ENCODE measurements at places on chromosomes 7 and 10. TPM values are rescaled to one million over a fixed set of nuclear protein-coding genes. Genes with fewer than 3 reads are reported as not detected.
A peak's percentile ranks its signal among the peaks of the same experiment; 100 is the strongest.

- no peak overlapping the region for H3K4me3 ChIP-seq
- no peak for DNase-seq
- H3K36me3 ChIP-seq = no peaks in the 10 kb centered on the region
- no peak overlapping the region for H3K27ac ChIP-seq
- no peaks in the 10 kb centered on the region for H3K27me3 ChIP-seq
Observed at GRCh38 chr7:33101906-33102305, 7.3 kb downstream of the RP9 start.

DNA sequence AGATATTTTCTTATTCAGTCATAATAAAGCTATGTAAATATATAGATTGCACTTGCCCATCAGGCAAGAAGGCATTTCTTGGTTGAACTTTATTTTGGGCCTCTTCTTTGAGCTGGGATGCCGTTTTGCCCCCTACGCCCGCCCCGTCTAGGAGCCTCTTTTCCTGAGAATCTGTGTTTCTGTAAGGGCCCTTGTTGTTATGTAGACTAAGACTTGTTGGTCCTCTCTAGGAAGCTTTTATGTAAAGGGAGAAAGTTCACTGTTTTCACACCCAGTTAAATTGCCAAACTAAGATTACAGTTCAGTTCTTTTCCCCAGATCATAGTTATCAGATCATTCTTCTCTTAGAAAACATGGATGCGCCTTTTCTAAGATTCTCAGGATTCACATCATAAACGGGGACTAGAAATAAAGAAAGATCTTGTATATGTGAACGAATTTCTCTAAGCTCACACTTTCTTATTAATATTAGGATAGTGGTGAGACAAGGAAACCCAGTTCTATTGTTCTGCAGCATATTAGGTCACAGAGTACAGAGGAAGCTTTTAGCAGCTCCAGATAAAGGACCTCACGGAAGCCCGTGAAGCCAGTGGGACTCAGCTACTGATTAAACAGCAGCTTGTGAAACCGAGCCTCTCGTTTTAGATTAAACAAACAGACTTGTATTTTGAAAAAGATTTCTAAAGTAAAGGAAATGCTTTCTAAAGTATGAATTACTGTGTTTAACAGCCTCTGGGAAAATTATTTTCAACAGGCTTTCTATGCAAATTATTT is 3.8 kb downstream of the LMTK2 start:
- H3K4me1 ChIP-seq = peaks cover 56% of the 10 kb centered on the region
- no peak overlapping the region for H3K27ac ChIP-seq
- no peak overlapping the region for H3K4me3 ChIP-seq
- no peaks in the 10 kb centered on the region for H3K27me3 ChIP-seq
- no peaks in the 10 kb centered on the region for H3K36me3 ChIP-seq
- DNase-seq = no peak

Gene GNGT1
- total RNA-seq = not detected

DNA sequence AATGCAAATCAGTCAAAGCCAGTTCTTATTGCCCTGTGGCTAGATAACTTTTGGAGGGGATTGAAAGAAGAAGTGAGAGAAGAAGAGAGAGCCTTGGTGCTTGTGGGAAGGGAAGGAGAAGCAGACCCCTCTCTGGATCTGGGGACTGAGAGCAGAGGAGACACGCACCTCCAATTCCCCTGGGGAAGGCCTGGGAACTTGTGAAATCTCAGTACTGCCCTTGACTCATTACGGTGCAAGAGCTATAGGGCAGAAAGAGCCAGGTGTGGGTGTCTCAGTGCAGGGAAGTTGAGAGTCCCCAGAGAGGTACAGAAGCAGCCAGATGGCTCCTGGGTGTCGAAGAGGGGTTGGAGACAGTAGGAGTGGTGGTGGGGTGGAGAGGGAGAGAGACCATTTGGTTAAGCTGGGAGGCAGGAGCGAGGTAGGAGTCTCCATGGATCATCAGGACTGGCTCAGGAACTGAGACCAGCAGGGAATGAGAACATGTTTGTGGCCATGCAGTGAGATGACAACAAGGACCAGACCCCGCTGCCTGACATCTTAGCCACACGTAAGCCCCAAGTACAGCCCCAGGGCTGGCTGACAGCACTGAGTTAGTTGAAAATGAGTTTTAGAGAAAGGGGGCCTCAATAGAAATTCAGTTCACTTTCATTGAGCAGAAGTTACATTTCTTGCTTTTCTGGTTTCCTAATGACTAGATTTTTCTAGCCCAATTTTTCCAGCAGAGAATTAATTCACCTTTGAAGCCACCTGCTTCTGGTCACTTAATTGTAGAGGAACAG is 238.2 kb downstream of the BUB3 start:
- H3K4me3 ChIP-seq = no peak overlapping the region
- H3K4me1 ChIP-seq = peaks cover 4% of the 10 kb centered on the region
- DNase-seq = no peak
- peaks cover 24% of the 10 kb centered on the region for H3K36me3 ChIP-seq
- H3K27me3 ChIP-seq = peaks cover 9% of the 10 kb centered on the region

- no peaks in the 10 kb centered on the region for H3K4me1 ChIP-seq
- H3K27me3 ChIP-seq = peaks cover 2% of the 10 kb centered on the region
- no peak for DNase-seq
- H3K27ac ChIP-seq = no peak overlapping the region
Observed at GRCh38 chr10:117674646-117675045, 132.1 kb downstream of the EMX2 start.

Gene SPDYE2
- total RNA-seq = 0.41 TPM

DNA sequence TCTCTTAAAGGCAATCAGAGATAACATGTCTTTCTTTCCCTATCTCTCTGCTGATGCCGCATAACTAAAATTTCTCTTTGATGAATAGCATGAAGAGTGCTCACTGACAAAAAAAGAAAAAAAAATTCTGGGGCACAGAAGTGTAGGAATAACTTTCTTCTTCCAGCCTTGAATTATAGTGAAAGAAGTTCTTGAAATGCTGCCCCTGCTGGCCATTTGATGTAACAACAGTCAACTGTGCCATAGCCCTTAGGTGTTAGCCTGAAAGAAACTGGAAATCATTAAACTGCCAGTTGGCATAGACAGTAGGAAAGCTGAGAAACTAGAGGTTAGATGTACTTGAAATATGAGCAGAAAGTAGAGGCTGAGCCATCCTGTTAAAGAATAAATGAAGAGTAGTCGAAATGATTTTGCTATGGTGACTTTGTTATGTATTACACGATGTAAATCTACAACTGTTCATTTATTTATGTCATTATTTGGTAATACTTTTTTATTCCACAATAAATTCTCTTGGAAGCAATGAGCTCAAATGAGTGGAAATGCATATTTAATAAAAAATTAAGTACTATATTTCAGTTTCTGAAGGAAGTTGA is 48.3 kb upstream of the FAM171A1 start:
- H3K36me3 ChIP-seq = no peaks in the 10 kb centered on the region
- H3K27me3 ChIP-seq = peaks cover 7% of the 10 kb centered on the region
- H3K4me1 ChIP-seq = no peaks in the 10 kb centered on the region
- no peak overlapping the region for H3K27ac ChIP-seq

DNA sequence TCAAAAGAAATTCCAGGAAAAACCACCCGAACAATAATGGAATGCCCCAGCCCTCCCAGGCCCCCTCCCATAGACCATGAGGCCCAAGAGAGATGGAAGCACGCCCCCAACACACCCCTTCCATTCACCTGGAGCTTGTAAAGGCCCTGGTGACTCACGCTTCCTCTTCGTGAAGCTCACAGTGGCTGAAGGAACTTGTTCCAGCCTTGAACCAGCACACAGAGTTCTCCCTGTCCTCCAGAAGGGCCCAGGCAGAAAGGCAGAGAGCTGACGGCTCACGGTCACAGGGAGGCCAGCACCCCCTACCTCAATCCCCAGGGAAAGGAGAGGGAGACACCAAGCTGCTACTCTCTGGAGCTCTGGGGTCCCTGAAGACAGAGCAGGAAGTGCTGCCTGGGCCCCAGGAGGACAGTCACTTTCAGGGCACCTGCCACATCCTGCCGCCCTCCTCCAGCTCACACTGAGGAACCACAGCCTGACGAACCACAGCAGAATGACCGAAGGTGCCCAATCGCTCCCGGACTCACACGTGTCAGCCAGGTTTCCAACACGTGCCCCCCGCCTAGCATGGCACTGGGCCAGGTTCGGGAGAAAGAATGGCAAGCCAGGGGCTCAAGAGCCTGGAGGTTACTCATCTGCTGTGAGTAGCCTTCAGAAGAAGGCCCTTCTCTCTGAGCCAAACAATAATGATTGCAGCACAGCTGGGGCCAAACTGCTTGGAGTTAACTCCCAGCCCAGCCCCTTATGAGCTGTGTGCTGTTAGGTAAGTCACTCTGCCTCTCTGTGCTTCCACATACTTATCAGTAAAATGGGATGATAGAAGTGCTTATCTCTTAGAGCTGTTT is 52.8 kb downstream of the DLG5 start:
- H3K4me3 ChIP-seq = no peak overlapping the region
- H3K4me1 ChIP-seq = peaks cover 23% of the 10 kb centered on the region
- peaks cover 7% of the 10 kb centered on the region for H3K27me3 ChIP-seq
- no peaks in the 10 kb centered on the region for H3K36me3 ChIP-seq
- no peak for DNase-seq

Gene SPDYE8
- not detected for total RNA-seq

- H3K27ac ChIP-seq = peak overlapping the region; percentile 41
- DNase-seq = peak; percentile 62
- H3K36me3 ChIP-seq = no peaks in the 10 kb centered on the region
- no peaks in the 10 kb centered on the region for H3K27me3 ChIP-seq
- peaks cover 28% of the 10 kb centered on the region for H3K4me1 ChIP-seq
- H3K4me3 ChIP-seq = peak overlapping the region; percentile 81
Observed at GRCh38 chr7:55574051-55574717, 1.9 kb upstream of the VOPP1 start.

Gene GPC2
- 39.0 TPM for total RNA-seq

GRCh38 chr10:58546722-58547445 is 34.2 kb downstream of the BICC1 start:
- DNase-seq = no peak
- no peaks in the 10 kb centered on the region for H3K36me3 ChIP-seq
- no peak overlapping the region for H3K27ac ChIP-seq
- H3K4me3 ChIP-seq = no peak overlapping the region
- peaks cover 2% of the 10 kb centered on the region for H3K27me3 ChIP-seq
- no peaks in the 10 kb centered on the region for H3K4me1 ChIP-seq

Gene RALA
- 44.9 TPM for total RNA-seq

Gene RHOBTB1
- total RNA-seq = 0.33 TPM

GRCh38 chr10:43173120-43173519 is 34.9 kb downstream of the CSGALNACT2 start:
- no peak overlapping the region for H3K4me3 ChIP-seq
- no peaks in the 10 kb centered on the region for H3K27me3 ChIP-seq
- DNase-seq = no peak
- peak overlapping the region; percentile 64 for H3K27ac ChIP-seq

Gene ADIRF
- not detected for total RNA-seq

DNA sequence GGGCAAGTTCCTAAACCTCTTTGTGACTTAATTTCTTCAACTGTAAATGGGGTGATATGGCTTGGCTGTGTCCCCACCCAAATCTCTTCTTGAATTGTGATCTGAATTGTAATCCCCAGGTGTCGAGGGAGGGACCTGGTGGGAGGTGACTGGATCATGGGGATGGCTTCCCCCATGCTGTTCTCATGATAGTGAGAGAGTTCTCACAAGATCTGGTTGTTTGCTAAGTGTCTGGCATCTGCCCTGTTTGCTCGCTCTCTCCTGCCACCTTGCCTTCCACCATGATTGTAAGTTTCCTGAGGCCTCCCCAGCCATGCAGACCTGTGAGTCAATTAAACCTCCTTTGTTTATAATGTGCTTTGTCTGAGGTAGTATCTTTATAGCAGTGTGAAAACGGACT is 177.0 kb downstream of the MYOF start:
- no peaks in the 10 kb centered on the region for H3K4me1 ChIP-seq
- H3K4me3 ChIP-seq = no peak overlapping the region
- H3K27me3 ChIP-seq = peaks cover 14% of the 10 kb centered on the region
- H3K27ac ChIP-seq = no peak overlapping the region

- H3K4me3 ChIP-seq = no peak overlapping the region
- H3K27me3 ChIP-seq = no peaks in the 10 kb centered on the region
- peak; percentile 28 for DNase-seq
- H3K36me3 ChIP-seq = peaks cover 12% of the 10 kb centered on the region
- peak overlapping the region; percentile 21 for H3K27ac ChIP-seq
- H3K4me1 ChIP-seq = peaks cover 45% of the 10 kb centered on the region
Observed at GRCh38 chr7:129635300-129636029, 23.9 kb downstream of the NRF1 start.

- H3K36me3 ChIP-seq = peaks cover 10% of the 10 kb centered on the region
- no peak for DNase-seq
- H3K27me3 ChIP-seq = peaks cover 20% of the 10 kb centered on the region
- H3K4me3 ChIP-seq = no peak overlapping the region
Observed at GRCh38 chr10:89357975-89358374, 19.9 kb upstream of the IFIT1B start.

DNA sequence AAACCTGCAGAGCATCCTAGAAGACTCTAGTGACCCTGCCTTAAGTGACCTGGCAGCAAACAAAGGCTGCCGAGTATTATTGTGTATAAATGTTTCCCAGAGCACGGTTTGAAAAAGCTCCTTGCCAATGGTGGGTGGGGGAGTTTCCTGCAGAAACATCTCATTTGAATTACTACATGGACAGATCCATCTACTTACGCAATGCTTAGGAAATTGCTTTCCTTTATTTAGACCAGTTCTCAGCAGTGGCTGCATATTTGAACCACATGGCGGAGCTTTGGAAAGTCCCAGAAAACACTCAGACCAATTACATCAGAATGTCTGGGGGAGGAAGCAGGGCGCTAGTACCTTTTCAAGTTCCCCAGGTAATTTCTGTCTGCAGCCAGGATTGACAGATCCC is 560.9 kb downstream of the SDK1 start:
- no peak for DNase-seq
- H3K27me3 ChIP-seq = peaks cover 6% of the 10 kb centered on the region
- no peaks in the 10 kb centered on the region for H3K4me1 ChIP-seq
- H3K27ac ChIP-seq = no peak overlapping the region

DNA sequence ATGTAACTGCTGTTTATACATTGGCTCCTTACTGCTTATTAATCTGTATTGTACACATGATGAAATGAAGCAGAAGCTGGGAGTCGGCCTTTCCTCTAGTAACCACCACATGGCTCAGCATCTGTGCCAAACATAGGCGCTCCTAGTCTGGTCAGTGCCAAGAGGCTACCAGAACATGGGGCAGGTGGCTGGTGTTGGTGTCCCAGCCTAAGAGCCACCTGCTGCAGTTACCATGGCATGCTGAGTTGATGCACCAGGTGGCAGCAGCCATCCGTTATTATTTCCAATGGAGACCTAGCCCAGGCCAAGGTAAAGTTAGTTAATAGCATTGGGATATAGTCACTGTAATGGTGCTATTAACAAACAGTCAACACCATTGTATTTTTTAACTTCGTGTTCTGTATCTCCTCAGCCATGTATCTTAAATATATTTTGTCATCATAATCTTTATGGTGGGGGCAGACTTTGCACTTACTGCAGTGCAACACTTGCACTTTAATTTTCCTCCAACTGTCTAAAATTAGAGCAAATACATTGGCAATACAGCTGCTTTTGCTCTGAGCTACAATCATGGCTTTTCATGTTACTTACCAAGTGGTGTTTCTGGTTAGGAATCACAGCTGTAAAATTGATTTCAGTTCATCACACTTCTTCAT is 33.1 kb downstream of the HBP1 start:
- DNase-seq = peak; percentile 9
- H3K4me3 ChIP-seq = no peak overlapping the region
- H3K27me3 ChIP-seq = no peaks in the 10 kb centered on the region
- peaks cover 4% of the 10 kb centered on the region for H3K4me1 ChIP-seq
- H3K27ac ChIP-seq = no peak overlapping the region
- H3K36me3 ChIP-seq = peaks cover 3% of the 10 kb centered on the region

GRCh38 chr10:51124852-51125251 is 50.6 kb downstream of the PRKG1 start:
- DNase-seq = no peak
- H3K27ac ChIP-seq = no peak overlapping the region
- H3K4me1 ChIP-seq = no peaks in the 10 kb centered on the region
- no peaks in the 10 kb centered on the region for H3K36me3 ChIP-seq
- H3K27me3 ChIP-seq = no peaks in the 10 kb centered on the region

Measured in naive thymus-derived CD8-positive, alpha-beta T cell (primary cell).